Esophagus mucosa (tissue), 1 donor: ENCODE measurements at places on chromosomes 7 and 10. TPM values are rescaled to one million over a fixed set of nuclear protein-coding genes. Genes with fewer than 3 reads are reported as not detected.

GRCh38 chr7:30694774-30695721 is 12.8 kb upstream of the CRHR2 start:
- ATAC-seq = no peak

DNA sequence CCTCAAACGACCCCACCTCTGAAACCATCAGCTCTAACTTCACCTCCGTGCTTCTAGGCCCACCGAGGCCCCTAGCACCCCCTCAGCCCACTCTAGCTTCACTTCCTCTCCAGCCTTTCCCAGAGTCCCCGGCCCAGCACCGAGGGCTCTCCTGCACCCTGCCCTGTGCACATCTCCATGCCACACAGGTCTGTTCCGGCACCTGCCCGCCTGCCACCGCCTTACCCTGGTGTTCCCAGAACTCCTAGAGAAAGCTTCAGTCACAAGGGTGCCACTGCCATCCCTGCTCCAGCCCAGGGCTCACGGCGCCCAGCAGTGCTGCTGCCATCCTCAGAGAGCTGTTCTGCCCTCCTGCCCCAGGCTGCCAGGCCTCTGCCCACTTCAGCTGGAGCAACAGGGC is 61.3 kb upstream of the INSIG1 start:
- ATAC-seq = no peak

DNA sequence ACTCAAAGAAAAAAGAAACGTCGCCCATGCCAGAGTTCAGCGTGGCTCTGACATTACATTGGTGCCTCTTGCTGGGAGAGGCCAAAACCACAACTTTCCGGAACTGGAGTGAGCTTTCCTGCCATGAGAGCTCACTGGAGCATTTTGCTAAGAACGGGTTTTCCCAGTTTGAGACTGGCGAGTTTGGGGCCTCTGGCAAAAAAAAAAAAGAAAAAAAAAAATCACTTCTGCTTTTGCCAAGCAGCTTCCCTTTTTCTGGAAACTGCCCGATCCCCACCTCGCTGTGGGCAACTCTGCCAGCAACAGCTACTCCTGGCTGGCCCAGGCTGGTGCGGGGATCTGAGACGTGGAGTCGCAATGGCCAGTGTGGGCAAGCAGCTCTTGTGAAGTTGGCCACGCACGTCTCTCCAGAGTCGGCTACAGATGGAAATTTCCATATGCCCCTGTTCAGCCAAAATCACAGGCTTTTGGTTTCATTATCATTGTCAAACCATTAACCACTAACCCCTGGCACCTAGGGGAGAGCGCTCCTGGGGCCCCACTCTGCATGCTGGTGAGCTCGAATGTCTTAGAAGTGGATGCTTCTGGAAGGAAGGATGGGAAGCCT is 25.7 kb downstream of the PRKAG2 start:
- peak; percentile 70 for ATAC-seq

DNA sequence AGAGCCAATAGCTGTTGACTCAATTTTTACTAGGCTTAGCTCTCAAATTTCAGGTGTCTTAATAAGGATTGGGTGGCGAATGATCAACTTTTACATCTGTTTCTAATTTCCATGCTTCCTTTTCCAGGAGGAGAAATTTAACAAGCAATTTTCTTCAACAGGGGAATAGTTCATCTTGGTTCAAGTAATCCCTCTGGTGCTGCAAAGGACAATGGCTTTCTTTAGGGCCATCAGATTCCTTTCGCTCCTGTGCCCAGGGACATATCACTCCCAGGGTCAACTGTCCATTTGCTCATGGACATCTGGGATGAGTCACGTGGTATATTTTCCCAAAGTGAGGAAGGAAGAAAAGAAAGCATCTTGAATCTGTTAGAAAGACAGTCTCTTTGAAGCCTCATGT is 313.3 kb downstream of the FRMD4A start:
- no peak for ATAC-seq

The ATG9B gene
- total RNA-seq = 16.7 TPM

The TCAF2 gene
- total RNA-seq = 9.8 TPM

The HDAC9 gene
- 2.4 TPM for total RNA-seq

DNA sequence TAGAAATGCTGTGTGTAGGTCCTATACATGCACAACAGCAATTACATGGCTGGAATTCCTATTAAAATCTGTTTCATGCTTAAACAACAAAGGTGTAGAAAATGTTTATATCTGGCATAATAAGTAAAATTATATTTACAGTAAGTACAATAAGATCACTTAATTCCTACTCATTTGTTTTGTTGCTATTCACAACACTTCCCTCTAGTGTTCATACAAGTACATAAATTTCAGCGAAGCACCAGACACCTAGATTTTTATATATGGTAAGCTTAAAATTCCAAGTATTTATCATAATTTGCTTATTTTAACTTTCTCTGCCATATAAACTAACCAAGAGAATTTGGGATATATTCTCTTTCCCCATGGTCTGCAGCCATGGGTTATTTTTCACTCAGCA is 51.8 kb upstream of the ANK3 start:
- ATAC-seq = no peak

The CDC14C gene
- total RNA-seq = not detected

The DYDC1 gene
- not detected for total RNA-seq

The ST8SIA6 gene
- total RNA-seq = 1.6 TPM

The TBX20 gene
- not detected for total RNA-seq

GRCh38 chr10:132590752-132591121 is 53.1 kb downstream of the INPP5A start:
- ATAC-seq = no peak

DNA sequence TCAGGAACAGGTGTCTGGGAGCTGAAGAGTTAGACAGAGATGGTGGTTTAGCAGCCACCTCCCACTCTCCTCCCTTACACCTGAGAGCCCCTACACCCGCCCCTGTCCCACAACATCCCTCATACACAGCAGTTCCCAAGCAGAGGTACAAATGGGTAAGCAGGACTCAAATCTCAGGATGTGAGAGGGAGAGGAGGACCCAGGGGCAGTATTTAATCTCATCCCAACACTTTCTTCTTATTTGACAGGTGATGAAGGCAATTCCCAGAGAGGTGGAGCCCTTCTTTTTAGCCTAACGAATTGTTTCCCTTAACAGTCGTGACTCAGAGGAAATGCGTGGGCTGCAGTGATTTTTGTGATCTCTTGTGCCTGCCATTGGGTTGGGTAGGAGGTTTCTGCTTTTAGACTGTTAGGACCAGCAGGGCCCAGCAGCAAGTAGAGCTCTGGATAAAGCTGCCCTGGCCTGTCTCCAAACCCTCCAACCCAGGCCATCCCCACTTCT is 191.3 kb downstream of the HECW1 start:
- ATAC-seq = peak; percentile 36

The PTEN gene
- total RNA-seq = 77.0 TPM

DNA sequence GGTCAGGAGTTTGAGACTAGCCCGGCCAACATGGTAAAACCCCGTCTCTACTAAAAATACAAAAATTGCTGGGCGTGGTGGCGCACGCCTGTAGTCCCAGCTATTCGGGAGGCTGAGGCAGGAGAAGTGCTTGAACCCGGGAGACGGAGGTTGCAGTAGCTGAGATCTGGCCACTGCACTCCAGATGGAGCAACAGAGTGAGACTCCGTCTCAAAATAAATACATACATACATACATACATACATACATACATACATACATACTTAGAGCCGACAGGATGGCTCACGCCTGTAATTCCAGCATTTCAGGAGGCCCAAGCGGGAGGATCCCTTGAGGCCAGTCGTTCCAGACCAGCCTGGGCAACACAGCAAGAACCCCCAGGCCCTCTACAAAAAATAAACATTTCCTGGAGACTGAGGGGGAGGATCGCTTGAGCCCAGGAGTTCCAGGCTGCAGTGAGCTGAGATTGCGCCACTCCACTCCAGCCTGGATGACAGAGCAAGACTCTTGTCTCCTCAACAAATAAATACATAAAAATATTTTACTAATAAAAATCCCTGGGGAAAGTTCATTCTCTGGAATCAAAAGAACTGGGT is 90.9 kb upstream of the TNRC18 start:
- no peak for ATAC-seq

The ZNF239 gene
- 0.64 TPM for total RNA-seq

GRCh38 chr7:42661312-42661711 is 250.6 kb downstream of the C7orf25 start:
- ATAC-seq = peak; percentile 88
